ENCODE measurements at places on chromosomes 1 and 21. TPM values are rescaled to one million over a fixed set of nuclear protein-coding genes. Genes with fewer than 3 reads are reported as not detected.

DNA sequence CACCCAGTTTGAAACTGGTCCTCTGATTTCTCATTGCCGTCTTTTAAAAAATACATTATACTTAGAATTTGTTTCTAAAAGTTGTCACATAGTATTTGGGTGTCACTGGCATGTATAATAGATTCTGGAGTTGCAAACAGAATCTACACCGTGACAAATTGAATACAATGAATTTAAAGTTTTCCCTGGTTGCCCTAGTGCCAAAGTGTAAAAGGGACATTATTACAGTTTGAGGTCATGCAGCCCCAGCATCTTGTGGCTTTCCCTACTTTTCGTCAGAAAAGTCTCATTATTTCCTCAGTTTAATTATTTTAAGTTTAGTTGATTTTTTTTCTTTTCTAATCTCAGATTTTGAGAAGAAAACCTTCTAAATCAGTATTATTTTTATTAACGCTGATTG lies 155.9 kb downstream of the DISP1 start:
- peak; percentile 11 for DNase-seq

DNA sequence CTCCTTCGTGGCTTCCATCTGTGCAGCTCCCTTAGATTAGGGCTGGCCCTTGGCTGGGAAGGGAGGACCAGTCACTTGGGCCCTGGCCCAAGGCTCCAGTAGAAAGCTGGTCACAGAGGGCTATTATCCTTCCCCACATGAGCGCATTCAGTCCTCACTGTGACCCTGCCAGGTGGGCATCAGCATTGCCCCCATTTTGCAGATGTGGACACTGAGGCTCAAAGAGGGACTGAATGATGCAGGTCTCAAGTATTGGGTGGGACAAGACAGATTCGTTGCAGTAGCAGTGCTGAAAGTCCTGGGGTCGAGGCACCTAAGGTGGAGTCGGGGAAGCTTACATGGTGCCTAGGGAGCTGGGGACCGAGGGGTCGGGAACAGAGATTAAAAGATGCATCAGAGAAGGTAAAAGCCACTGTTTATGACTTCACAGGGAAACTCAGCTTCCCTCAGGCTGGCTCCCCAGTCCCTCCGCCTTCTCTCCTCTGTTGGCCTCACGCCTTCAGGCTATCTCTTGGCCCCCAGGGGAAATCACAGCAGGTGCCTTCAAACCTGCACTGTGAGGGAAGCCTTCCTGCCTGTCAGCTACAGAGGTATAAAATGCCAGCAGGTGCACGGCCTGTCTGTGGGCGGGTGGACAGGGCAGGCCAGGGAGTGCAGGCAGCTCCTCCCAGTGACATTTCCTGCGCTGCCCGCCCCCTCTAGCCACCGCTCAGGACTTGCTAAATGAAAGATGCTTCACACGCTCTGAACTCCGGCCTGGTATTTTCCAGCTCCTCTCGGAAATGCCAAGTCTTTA lies 178.4 kb downstream of the GRIK3 start:
- DNase-seq, result no peak

DNA sequence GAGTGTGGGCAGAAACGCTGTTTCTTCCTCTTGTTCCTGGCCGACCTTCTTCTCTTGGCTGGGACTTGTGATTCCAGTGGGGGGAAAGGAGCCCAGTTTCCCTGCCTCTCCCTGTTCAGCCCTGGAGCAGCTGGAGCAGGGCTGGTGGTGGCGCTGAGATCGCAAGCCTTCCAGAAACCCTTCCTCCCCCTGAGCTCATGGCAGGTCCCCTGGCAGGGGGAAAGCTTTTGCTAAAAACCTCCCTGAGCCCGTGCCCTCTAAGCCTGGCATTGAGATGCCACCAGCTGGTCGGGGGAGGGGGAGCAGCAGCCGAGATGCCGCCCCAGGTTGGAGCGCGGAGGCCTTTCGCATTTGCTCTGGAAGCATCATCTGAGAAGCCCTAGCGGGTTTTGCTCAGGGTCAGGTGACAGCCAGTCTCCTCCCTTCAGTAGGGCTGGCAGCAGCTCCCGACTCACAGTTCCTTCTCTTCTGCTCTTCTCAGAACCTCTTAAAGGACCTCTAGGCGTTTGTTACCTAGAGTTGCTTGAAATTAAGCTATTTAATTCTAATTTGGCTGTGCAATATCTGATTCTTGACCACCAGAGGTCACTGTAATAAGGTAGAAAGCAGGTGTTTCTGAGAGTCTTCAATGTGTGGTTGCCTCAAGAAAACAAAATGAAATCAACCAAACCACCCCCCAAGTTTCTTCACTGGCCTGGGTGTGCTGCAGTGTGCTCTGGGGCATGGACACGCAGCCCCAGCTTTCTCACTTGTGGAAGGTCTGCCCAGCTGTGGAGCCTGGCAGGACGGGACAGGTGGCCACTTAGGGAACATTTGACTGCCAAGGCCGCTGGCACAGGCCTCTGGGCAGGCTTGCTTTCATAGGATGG lies 257.3 kb downstream of the CAMTA1 start:
- DNase-seq, result peak; percentile 33

GRCh38 chr1:101259744-101260148 lies 22.9 kb downstream of the S1PR1 start:
- peak; percentile 52 for DNase-seq

GRCh38 chr1:119784191-119784781 lies 15.6 kb upstream of the HMGCS2 start:
- DNase-seq, result no peak

DNA sequence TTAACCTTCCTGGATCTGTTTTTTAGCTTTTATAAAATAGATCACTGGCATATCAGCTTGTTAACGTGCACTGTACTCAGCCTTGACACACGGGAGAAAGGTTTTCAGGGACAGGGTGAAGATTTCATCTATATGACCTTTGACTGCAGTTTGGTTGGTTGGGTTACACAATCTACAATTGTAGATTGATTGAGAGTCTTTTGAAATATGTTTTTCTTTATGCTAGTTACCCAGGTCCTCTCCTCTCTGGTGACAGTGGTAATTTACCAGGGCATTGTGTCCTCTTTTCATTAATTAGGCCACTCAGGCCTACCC lies 48.8 kb downstream of the DDR2 start:
- no peak for DNase-seq

GRCh38 chr1:75582725-75583261 lies 28.1 kb downstream of the SLC44A5 start:
- no peak for DNase-seq

Gene DUSP10
- 35.1 TPM for total RNA-seq

Measured in RPMI7951 (cell line).